ENCODE measurements at places on chromosomes 1 and 21. TPM values are rescaled to one million over a fixed set of nuclear protein-coding genes. Genes with fewer than 3 reads are reported as not detected.
A peak's percentile ranks its signal among the peaks of the same experiment; 100 is the strongest.

- peak; percentile 22 for DNase-seq
Measured at GRCh38 chr1:223364685-223365382, 858 bp upstream of the SUSD4 start.

Gene NT5C1A
- 5.1 TPM for polyA plus RNA-seq

DNA sequence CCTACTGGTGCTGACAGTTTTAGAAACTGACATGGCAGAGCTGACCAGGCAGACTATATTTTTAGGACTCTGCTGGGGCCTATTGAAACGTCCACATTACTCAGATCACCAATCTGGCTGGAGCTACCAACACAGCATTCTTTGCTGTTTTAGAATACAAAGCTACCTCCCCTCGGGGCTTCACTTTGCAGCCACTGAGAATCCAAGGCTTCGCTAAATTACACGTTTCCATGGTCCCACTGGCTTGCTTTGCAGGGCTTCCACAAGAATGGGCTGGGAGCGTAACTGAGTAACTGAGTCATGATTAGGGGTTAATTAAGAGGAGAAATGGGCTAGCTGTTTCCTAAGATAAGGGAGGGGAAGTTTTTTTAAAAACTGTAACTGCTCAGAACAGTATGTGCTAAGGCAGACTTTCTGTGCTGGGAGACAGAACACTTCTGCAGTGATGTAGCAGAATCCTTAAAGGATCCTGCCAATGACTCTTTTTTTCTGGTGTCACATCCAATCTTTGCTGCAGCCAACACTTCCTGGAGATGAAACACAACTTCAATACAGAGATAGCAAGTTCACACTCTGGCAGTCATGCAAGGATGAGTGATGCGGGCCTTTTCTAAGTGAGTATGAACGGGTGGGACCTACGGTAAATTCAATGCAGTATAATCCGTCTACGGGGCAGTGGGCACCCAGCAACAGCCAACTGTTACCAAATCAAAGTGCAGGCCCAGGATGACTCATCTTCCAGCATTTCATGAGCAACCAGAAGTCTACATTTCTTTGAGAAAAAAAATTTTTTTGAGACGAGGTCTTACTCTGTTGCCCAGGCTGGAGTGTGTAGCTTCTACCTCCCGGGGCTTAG is 21.5 kb downstream of the NDUFS5 start:
- DNase-seq: peak; percentile 53

Gene MEX3A
- polyA plus RNA-seq: 23.5 TPM
